ENCODE measurements at places on chromosomes 6 and 20.

DNA sequence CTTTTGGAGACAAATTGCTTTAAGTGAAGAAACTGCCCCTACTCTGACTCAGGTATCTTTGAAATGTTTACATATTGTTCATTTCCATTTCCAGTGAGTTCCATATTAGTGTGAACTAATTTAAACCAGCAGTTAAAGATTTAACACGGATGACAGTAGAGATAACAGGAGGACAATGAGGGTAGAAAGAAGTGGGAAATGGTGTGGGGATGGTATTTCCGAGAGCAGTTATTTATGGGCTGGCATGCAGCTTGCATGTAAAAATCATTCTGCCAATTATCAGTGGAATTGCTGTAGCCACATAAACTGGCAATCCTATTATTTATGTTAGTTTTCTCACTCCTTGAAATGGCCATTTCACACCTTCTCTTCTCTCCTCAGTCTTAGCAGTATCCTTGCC lies 8.6 kb upstream of the ADGRF5 start:
- DNase-seq, result no peak

DNA sequence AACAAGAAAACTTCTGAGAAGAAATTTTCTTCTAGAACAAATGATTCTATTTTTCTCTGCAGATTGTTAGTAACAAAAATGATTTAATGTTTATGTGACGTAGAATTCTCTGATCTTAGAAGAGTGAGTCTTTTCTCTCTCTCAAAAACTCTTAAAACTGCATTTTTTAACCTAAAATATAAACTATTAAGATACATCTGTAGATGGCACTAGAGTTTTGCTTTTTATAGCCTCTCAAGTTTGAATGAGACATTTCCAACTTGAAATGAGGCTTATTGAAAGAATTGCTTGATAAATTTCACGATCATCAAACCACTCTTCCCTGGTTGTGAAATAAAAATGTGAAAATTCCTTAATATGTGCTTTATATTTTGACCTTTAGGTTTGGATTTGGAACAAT lies 53.8 kb downstream of the PHF3 start:
- no peak for DNase-seq

DNA sequence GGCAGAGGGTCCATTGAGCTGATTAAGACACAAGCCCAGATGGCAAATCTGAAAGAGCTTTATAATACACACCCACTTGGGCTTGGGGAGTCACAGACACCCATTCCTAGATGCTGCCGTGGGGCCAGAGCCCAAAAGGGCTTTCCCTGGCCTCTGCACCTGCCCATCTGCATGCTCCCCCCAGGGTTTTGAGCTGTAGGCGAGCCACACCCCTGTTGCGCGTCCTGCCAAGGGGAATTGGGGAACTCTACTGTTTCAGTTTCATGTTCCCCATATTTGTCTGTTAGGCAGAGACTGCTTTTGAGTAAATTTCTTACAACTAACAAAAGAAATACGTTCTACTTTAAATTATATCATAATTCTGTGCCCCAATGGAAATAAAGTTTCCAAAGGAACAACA lies 52.9 kb upstream of the FNDC1 start:
- no peak for DNase-seq

DNA sequence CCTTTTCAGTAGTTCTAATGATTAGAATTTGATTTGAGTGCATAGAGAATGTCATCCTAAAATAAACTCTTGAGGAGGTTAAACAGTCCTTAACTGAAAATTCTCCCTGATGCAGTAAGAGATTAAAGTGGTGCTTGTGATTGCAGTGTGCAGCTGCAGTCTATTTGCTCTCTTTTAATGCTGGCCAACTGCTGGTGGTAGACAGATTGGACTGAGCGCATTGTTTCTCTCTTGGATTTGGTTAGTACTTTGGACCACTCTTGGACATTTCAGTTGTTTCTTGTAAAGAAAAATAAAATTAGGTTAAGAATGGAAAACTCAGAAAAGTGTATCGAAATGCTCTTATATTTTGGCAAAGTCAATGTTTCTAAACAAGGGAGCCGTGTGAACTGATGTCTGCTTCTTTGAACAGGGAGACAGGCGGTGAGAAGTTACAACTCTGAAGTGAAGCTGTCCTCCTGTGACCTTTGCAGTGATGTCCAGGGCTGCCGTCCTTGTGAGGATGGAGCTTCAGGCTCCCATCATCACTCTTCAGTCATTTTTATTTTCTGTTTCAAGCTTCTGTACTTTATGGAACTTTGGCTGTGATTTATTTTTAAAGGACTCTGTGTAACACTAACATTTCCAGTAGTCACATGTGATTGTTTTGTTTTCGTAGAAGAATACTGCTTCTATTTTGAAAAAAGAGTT lies 127.2 kb downstream of the CD109 start:
- no peak for DNase-seq

DNA sequence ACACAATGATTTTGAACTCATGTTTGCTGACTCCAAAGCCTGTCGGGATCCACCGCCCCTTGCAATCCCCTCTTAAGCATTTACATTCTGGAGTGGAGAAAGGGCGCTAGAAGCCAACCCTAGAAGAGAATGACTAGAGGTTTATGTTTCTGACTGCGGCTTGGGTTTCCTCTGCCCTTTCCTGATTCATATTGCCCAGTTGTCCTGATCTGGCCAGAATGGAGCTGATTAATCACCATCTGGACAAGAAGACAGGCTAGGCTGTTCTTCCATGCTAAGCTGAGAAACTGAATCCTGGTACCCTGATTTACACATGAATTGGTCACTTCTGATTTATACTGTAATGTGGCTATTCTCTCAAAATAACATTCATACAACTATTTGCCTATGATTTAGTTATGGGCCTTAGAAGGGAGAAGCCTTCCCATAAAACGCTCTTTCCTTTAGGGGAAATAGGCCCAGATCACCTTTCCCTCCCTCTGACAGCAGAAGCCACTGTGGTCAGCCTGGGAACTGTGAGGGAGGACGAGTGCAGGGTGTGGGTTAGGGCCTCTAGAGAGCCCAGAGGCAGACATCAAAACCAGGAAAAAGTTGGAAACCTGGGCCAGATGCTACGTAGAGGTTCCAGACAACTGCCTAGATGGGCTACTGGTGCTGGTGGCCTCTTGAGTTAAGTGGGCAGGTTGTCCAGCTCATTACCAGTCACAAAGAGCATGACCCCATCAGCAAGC lies 199.2 kb upstream of the PRDM1 start:
- DNase-seq, result no peak

- DNase-seq, result no peak
Measured at GRCh38 chr20:62776692-62777527, 19.4 kb upstream of the MRGBP start.

DNA sequence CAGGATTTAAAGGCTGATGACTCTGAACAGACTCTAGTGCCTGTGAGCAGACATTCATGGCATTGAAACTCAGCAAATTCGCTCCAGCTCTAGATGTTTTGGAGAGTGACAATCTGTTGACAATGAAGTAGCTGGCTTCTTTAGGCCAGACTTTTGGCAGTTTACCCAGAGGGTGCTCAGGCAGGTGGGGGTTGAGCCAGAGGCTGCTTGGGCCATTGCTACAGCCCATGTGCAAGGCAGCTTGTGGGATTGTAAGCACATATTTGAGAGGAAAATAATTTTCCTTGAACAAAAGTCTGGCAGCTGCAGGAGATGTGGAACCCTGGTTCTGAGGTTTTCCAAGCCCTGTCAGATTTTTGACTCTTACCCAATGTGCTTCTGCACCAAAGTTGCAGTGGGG lies 311.6 kb downstream of the CDC5L start:
- DNase-seq, result no peak
